Activated naive CD4-positive, alpha-beta T cell treated with anti-CD3 and anti-CD28 coated beads for 36 hours (primary cell): ENCODE measurements at places on chromosomes 3 and 15.

DNA sequence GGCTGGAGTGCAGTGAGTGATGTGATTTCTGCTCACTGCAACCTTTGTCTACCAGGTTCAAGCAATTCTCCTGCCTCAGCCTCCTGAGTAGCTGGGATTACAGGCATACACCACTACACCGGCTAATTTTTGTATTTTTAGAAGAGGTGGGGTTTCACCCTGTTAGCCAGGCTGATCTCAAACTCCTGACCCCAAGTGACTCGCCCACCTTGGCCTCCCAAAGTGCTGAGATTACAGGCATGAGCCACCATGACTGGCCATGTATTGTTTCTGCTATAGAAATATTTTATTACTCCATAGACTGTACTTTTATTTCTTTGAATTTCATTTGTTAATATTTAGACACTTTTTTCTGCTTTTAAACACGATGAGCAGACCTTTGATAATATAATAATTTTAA is 60.4 kb downstream of the GTF2E1 start:
- DNase-seq, result no peak

- DNase-seq, result no peak
These were observed 51.1 kb downstream of the MAP2K5 start for GRCh38 chr15:67593562-67593961.

GRCh38 chr3:159627634-159628033 is 361.0 kb upstream of the IL12A start:
- DNase-seq, result no peak

DNA sequence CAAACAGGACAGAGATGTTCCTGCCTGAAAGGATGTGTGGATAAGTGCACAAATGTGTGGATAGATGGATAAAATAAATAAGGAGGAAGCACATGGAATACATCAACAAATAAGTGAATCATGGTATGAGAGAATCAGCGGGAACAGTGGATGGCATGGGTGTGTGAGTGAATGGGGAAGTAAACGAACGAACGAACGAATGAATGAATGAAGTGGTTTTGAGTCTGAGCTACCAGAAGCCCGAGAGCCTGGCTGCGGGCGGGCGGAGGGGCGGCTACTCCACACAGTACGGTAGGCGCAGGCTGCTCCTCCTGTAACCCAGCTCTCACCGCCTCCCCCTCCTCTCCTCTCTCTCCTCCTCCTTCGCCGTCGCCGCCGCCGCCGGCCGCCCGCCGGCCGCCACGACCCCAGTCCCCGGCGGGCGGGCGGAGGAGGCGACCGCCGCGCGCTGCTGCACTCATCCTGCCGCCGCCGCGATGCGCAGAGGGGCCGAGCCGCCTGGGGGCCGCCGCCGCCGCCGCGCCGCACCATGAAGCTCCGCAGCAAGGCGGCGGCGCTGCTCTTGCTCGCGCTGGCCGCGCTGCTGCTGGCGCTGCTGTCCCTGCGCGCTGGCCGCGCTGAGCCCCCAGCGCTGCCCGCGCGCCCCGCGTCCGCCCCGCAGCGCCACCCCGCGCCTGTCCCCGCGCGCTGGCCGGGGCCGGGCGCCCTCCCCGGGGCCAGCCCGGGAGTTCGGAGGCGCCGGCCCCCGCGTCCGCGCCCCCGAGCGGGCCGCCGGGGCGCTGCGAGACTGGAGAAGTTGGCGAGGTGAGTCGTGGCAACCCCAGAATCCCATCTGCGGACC is at the start of gene GXYLT2:
Gene GXYLT2, plus strand, starts transcription at position 342 of the 841 bp plus-strand sequence. Its CDS starts 188 bp downstream, at position 530.
- DNase-seq, result peak; percentile 38

GRCh38 chr15:87712211-87712610 is 544.3 kb downstream of the NTRK3 start:
- no peak for DNase-seq

- DNase-seq, result no peak
These were observed 71.6 kb downstream of the FLNB start for GRCh38 chr3:58079773-58080172.

DNA sequence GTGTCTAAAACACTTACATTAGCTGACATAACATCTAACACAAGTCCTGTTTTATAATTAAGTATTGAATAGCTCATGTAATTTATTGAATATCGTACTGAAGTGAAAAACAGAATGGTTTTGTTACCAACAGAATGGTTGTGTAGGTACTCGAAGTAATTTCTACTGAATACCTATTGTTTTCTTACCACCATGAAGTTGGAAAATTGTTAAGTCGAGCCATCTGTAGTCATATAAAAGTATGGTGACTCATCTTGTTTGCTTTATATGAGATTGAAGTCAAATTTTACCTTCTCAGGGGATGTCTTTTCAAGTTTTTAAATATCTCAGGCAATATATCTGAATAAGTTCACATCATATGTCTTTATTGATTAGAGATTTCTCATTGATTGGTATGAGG is 37.6 kb downstream of the PIAS1 start:
- DNase-seq, result no peak

DNA sequence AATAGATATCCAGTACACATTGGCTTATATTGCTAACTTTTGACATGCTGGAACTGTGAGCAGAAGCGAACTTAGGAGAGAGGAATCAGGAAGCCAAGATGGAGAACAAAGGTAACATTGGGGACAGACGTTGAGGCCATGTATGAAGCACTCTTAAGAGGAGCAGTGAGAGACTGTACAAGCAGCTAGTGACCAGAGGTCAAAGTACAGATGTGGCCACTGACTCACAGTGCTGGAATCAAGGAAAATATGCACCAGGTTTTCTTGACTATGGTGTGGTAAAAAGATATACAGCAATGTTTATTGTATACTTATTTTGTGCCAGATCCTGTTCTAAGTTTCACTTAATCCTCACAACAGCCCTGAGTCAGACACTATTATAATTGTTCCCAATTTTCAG is 2.0 kb upstream of the IL20RB start:
- DNase-seq, result no peak

DNA sequence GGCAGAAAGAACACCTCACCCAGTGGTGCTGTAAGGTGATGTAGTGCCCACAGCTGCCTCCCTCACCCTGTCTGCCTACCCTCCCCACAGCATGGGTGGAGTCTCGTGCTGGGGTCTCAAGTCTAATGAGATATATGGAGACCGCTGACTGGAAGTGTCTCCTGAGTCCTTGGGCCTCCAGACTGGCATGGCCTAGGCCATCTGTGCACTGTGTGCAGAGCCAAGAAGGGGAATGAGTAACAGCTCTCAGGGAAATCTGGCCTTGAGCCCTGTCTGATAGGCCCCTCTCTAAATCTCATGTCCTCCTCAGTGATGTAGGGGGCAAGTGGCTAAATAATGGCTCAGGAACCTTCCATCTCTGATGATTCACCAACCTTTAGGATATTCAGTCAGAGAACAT is 277.4 kb downstream of the PLCL2 start:
- DNase-seq, result no peak
